ENCODE measurements at places on chromosomes 12 and 14. TPM values are rescaled to one million over a fixed set of nuclear protein-coding genes. Genes with fewer than 3 reads are reported as not detected.

GRCh38 chr14:104298458-104298857, 160.1 kb downstream of the KIF26A start:
- DNase-seq, result no peak

DNA sequence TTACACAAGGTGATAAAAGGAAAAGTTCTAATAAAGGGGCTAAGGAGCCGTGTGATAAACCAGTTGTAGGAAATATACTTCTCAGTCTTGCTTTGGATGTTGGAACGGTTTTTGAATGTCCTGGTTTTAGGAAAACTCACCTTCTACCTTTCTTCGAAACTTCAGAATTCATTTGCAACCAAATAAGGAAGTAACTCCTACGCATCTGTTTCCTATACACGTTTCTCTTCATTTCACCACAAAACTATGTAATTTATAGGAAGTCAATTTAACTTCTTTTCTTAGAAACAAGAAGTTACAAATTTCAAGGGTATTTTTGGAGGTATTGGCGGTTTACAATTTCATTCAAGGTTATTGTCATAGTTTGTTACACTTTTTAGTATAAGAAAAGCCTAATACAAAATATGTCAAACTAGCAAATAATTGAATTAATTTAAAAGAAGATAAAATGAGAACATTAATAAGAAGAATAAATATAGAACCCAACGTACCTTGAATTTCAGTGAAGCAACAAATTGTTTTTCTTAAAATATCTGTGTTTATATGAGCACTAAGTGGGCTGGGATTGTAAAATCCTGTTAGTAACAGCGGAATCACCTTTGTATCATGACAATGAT, 33.2 kb upstream of the CD69 start:
- DNase-seq, result no peak

GRCh38 chr12:124501112-124501561, 66.3 kb downstream of the NCOR2 start:
- no peak for DNase-seq

IRAK3 gene
- total RNA-seq, result 4.0 TPM

GRCh38 chr12:106126441-106127337, 12.1 kb downstream of the NUAK1 start:
- no peak for DNase-seq

GRCh38 chr12:90338365-90338764, 616.6 kb downstream of the CCER1 start:
- DNase-seq, result no peak

- DNase-seq, result no peak
Observed at GRCh38 chr12:16530268-16530850, 75.6 kb downstream of the LMO3 start.

DNA sequence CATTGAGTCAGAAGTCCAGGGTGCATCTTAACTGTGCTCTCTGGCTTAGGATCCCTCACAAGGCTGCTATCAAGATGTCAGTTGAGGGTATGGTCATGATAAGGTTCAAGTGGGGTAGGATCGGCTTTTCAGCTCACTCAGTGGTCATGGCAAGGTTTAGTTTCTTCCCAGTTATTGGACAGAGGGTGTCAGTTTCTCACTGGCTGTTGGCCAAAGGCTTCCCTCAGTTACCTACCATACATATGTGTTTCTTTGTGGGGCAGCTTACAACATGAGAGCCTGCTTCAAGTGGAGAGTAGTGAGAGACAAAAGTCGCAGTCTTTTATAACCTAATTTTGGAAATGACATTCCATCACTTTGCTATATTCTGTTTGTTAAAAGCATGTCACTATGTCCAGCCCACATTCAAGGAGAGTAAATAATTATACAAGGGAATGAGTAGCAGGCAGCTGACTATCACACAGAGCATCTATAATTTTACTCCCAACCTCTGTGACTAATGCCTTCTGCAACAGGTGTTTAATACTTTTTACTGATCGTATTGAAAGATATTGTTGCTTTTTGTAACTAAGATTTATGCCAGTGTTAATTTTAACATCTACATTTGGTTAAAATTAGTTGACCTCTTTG, 572.8 kb upstream of the FBXO33 start:
- DNase-seq, result no peak

- no peak for DNase-seq
Observed at GRCh38 chr12:47407463-47408129, 298.2 kb downstream of the RPAP3 start.

C1R gene
- 63.1 TPM for total RNA-seq

DNA sequence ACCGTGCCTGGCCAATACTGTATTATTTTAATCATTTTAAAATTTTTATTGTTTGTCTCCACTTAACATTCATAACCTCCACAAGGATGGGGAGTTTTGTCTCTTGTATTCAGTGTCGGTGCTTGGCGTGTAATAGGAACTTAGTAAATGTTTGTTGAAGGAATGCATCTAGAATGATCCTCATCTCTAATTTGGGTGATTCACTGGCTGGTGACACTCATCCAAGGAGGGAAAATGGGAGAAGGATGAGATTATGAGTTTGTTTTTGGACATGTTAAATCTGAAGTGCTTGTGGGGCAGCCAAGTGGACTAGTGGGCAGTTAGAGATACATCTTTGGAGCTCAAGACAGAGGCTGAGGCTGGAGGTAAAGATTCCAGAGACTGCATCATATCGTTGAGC, 5.1 kb downstream of the KLC1 start:
- DNase-seq, result no peak

OR10P1 gene
- not detected for total RNA-seq

All from left colon (tissue), 2 donors.